Breast epithelium (tissue), 4 donors: ENCODE measurements at places on chromosomes 13 and 19. TPM values are rescaled to one million over a fixed set of nuclear protein-coding genes. Genes with fewer than 3 reads are reported as not detected.

- no peak for DNase-seq
These were observed 9.6 kb downstream of the C19orf53 start for GRCh38 chr19:13783565-13784500.

DNA sequence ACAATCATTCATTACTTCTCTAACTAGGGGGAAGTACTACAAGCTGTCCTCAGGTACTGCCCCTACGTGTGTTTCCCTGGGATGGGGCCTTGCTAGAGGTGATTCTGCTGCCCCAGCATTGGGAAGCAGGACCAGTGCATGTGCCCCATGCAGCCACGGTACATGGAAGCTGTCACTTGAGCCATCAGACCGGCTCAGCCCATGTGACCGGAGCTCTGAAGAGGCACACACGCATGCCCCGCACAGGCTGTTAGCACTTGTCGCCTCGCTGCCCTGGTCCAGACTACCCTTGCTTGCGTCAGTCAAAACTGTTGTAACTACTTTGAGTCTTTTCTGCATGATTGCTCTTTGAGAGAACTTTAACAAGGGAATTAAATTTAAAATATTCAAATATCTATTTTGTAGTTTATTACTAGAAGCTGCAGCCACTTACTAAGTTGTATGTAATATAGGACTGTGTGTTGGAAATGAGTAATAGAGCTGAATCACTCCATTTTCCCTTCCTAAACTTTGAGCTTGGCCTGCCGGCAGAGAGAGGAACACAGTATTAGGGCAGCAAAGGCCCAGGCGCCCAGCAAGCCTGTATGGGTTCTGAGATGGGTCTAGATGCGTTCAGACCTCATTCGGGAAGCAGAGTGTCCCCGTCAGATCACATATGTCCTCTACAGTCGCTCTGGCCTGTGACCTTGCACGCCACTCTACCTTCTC, 42.2 kb downstream of the DHRS12 start:
- no peak for DNase-seq

- no peak for DNase-seq
These were observed 9.7 kb downstream of the CTU1 start for GRCh38 chr19:51098365-51099046.

The ZNF491 gene
- total RNA-seq: 1.6 TPM

DNA sequence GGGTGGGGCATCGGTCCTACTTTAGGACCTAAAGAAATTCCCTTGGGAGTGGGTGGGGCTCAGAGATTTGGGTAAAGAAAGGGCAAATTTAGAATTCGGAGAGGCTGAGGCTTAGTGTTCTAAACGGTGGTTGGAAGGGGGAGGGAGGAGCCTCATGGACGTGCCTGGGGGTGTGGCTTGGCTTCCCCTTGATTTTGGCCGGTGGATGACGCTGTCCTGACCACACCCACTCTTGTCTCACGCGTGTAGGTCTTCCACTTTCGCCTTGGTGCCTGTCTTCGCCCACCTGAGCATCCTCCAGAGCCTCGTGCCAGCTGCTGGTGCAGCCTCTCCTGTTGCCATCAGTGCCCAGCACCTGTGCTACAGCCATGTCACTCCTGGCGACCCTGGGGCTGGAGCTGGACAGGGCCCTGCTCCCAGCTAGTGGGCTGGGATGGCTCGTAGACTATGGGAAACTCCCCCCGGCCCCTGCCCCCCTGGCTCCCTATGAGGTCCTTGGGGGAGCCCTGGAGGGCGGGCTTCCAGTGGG, 1.2 kb upstream of the NUP62 start:
- DNase-seq: no peak

The TNNT1 gene
- total RNA-seq: 3.7 TPM

DNA sequence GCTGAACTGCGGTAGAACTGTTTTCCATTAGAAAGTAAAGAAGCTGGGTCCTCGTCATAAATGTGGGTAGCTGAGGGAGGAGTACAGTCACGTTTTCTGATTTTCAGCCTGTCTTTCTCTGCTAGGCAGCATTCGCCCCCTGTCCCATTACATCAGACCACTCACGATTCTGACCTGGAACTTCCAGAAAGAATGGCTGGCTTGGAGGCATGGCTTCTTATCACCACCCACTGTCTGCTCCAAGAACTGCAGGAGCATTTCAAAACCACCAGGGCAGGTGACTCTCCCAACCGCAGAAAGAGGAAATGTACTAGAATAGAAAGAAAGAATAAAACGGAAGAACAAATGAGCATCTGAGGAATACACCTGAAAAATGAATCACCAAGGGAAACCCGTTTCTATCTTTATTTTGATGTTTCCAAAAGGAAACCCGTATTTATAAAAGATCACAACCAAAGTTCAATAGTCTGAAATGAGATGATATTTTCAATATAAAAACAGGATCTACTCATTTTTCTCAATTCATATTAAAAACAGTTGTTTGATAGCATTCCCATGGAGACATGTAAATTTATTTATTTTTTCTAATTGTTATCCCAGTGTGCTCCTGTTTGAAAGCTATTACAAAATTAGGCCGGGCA, 22.1 kb upstream of the POMP start:
- no peak for DNase-seq

DNA sequence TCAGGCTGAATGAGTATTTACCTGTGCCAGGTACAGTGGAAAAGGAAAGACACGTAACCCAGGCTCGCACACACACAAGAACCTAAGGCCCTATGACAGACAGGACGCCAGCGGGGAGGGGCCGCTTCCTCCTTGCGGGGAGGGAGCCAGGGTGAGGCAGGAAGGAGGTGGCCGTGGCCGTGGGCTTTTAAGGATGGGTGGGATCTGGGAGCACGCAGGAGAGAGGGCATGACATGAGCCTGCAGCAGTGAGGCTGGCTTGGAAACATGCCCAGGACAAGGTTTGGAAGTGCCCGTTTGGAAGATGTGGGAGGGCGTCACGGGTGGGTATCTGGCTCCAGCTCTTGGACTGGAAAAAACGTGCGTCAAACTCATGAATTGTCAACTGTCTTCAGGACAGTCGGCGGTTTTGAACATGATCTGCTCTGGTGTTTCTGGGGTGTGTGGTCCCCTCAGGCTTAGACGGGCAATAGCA, 20.1 kb downstream of the SH3GL1 start:
- no peak for DNase-seq

GRCh38 chr13:60931858-60932546, 483.6 kb downstream of the PCDH20 start:
- DNase-seq: no peak

DNA sequence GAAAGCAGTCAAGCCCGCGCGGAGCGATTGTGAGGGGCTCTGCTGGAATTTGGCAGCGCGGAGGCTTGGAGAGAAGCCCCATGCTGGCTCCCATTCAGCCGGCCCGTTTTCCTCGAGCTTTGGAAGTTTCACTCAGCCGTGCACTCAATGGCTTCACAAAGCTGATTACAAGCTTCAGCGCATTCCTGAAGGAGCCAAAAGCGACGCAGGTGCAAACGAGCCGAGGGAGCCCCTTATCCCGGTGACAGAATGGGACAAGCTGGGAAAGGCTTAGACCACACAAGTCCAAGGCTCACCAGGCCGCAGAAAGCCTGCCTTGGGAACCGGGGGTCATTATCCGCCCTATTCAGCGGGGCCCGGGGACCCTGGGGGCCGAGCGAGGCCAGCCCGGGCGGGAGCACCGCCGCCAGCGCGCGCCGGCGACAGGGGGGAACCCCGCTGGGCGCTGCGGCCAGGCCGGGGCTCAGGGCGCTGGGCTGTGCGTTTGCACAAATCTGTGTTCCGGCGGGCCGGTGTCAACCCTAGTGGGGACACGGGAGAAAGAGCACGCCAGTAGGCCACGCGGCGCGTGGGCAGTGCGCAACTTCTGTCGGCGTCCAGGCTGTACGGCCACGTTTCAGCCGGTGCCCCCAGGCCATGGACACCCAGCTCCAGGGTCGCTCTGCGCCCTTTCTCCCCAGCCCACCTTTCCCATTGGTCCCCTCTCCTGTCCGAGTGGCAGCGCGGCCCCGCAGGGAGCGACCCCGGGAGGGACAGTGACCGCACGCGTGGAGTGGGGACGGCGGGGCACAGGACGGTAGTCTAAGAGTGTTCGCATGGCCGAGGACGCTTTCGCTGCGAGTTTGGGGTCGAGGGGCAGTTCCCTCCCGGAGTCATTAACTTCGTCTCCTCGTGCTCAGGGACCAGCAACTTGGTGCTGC, 37.3 kb downstream of the SOX1 start:
- no peak for DNase-seq

DNA sequence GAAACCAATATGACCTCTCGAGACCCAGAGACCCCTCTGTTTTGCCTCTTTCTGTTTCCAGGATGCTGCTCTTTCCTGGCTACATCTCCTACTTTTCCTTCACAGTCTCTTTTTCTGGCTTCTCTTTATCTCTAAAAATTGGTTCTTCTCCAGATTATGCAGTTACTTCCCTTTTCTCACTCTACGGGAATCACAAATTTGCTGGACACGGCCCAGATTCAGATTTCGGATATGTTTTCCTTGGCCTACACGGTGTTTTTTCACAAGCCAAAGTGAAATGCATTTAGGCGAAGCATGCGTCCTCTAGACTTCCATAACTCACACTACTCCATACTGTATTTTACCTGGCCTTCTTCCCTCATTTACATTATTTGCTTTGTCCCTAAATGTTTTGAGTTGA, 214.7 kb upstream of the MIR17HG start:
- DNase-seq: no peak

GRCh38 chr13:100195568-100195967, 106.7 kb downstream of the PCCA start:
- no peak for DNase-seq

GRCh38 chr19:49114630-49115363, 627 bp downstream of the LIN7B start:
- DNase-seq: no peak

The FUT2 gene
- total RNA-seq: not detected

DNA sequence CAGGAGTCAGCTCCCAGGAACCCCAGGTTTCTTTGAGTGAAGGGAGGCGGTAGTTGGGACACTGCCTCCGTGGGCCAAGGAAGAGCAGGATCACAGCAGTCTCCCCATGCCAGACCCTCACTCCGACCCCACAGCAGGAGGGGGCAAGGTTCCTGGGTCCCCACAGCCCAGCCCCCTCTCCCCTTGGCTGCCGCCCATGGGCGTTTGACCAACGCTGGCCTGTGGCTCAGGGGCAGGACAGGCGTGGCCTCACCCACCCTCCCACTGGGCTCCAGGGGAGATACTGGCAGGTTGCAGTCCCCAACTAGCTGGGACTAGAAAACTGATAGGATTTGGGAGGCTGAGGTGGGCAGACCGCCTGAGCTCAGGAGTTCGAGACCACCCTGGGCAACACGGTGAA, 9.2 kb downstream of the COPE start:
- DNase-seq: no peak

The MAP4K1 gene
- 2.5 TPM for total RNA-seq

The HSPB6 gene
- 81.9 TPM for total RNA-seq

The PRR22 gene
- 0.64 TPM for total RNA-seq

DNA sequence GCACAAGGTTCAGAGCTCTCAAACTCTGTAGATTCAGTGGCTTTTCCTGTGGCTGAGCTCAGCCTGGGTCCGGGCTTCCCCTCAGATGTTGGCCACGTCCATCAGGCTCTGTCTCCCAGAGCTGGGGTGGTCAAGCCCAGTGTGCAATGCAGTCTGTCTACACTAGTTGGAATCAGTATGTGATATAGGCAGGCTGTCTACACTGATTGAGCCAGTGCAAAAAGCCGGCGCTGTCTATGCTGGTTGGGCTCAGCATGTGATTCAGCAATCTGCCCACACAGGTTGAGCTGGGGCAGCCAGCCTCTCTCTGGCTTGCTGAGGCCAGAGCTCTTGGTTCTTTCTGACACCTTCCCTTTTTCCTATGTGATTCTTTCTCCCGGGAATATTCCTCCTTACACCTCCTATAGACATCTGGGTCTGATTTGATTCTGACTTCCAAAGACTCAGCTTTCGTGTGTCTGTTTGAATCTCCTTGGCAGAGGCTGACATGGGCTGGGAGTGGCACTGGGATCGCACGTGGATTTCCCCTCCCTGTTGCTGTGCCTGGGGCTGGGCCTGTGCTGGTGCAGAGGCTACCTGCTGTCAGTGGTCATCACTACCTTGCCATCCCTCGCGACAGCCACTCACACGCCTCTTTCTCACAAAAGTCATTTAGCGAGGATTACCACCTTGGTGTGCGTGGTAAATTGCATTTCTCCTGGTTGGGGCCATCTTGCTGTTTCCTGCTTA, 9.3 kb downstream of the CHST8 start:
- no peak for DNase-seq
